Endothelial cell of umbilical vein (primary cell): ENCODE measurements at places on chromosomes 4 and X. TPM values are rescaled to one million over a fixed set of nuclear protein-coding genes. Genes with fewer than 3 reads are reported as not detected.

The ATP1B4 gene
- polyA plus RNA-seq, result not detected in 2 replicates

The FAT4 gene
- 15.1 and 16.4 TPM in 2 replicates for polyA plus RNA-seq

The CT55 gene
- polyA plus RNA-seq, result not detected in 2 replicates

The CSN1S1 gene
- not detected in 2 replicates for polyA plus RNA-seq

The CTAG2 gene
- not detected in 2 replicates for polyA plus RNA-seq

The FHIP1A gene
- polyA plus RNA-seq, result 0.13 and 0.19 TPM in 2 replicates

The BMP3 gene
- not detected in 2 replicates for polyA plus RNA-seq

The TCP11X2 gene
- polyA plus RNA-seq, result not detected in 2 replicates

The MMGT1 gene
- 9.1 and 10.4 TPM in 2 replicates for polyA plus RNA-seq

The CCSER1 gene
- 0.03 and 0.11 TPM in 2 replicates for polyA plus RNA-seq

The HSFX4 gene
- polyA plus RNA-seq, result not detected in 2 replicates

The DNAAF6 gene
- not detected in 2 replicates for polyA plus RNA-seq

The CITED1 gene
- polyA plus RNA-seq, result not detected in 2 replicates

The MAGEC2 gene
- polyA plus RNA-seq, result not detected in 2 replicates

The ALAS2 gene
- polyA plus RNA-seq, result not detected in 2 replicates

The SH3RF1 gene
- 16.2 and 16.7 TPM in 2 replicates for polyA plus RNA-seq

The TLR7 gene
- polyA plus RNA-seq, result not detected in 2 replicates

The IDUA gene
- polyA plus RNA-seq, result 19.1 and 23.6 TPM in 2 replicates

The CLDN22 gene
- not detected in 2 replicates for polyA plus RNA-seq

The NEIL3 gene
- 3.2 and 3.7 TPM in 2 replicates for polyA plus RNA-seq

The CCKAR gene
- not detected in 2 replicates for polyA plus RNA-seq

The UGT2A1 gene
- polyA plus RNA-seq, result 0.04 and 0.11 TPM in 2 replicates

The GPR173 gene
- polyA plus RNA-seq, result 9.2 and 12.7 TPM in 2 replicates

The PCDH7 gene
- 9.5 and 11.1 TPM in 2 replicates for polyA plus RNA-seq

The TADA2B gene
- 5.0 and 5.5 TPM in 2 replicates for polyA plus RNA-seq

The KLHL34 gene
- polyA plus RNA-seq, result not detected in 2 replicates

The DRP2 gene
- polyA plus RNA-seq, result 0.13 and 0.17 TPM in 2 replicates

The PCYT1B gene
- 0.27 and 0.33 TPM in 2 replicates for polyA plus RNA-seq

The HPGD gene
- not detected in 2 replicates for polyA plus RNA-seq

The LGI2 gene
- polyA plus RNA-seq, result not detected in 2 replicates

The DUSP21 gene
- polyA plus RNA-seq, result not detected in 2 replicates

The NHSL2 gene
- 21.2 and 23.5 TPM in 2 replicates for polyA plus RNA-seq

The NKX3-2 gene
- not detected in 2 replicates for polyA plus RNA-seq

The EDNRA gene
- 0.01 TPM in 1 of 2 replicates, not detected in the other for polyA plus RNA-seq

The USP17L21 gene
- not detected in 2 replicates for polyA plus RNA-seq

The ARX gene
- polyA plus RNA-seq, result not detected in 2 replicates

The RHOXF2 gene
- polyA plus RNA-seq, result not detected in 2 replicates

The COL4A6 gene
- polyA plus RNA-seq, result 0.33 and 0.62 TPM in 2 replicates

The IL15 gene
- 3.1 TPM in 2 replicates for polyA plus RNA-seq

The ARHGAP36 gene
- not detected in 2 replicates for polyA plus RNA-seq

The CCDC160 gene
- polyA plus RNA-seq, result not detected in 2 replicates

The EPHA5 gene
- 0.25 and 0.39 TPM in 2 replicates for polyA plus RNA-seq

The MAGEB10 gene
- polyA plus RNA-seq, result not detected in 2 replicates

The GPR82 gene
- polyA plus RNA-seq, result not detected in 2 replicates

The RADX gene
- 0.12 TPM in 1 of 2 replicates, not detected in the other for polyA plus RNA-seq

The SLC34A2 gene
- not detected in 2 replicates for polyA plus RNA-seq

The ZAR1 gene
- polyA plus RNA-seq, result not detected in 2 replicates
